ENCODE measurements at places on chromosomes 1 and 21.

- peak; percentile 81 for DNase-seq
Measured at GRCh38 chr1:35270836-35271235, 2.3 kb downstream of the ZMYM4 start.

- DNase-seq, result no peak
Measured at GRCh38 chr1:162166917-162167615, 97.6 kb downstream of the NOS1AP start.

DNA sequence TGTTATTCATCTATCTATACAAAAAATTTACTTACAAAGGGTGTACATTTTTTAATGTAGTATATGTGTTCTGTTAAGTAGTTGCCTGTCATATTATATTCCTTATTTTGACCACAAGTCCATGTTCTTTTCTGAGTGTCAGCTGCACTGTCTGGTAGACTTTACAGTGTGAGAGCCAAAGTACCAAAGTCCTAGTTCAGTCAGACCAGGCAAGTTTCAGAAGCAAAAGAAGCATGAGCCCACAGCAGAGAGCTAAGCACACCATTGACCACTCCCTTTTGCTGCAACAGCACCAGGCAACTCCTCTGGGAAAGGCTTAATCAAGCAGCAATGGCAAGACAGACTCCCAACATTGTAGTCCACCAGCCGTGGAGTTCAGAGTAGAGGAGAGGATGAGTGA is 631.9 kb upstream of the PKN2 start:
- no peak for DNase-seq

DNA sequence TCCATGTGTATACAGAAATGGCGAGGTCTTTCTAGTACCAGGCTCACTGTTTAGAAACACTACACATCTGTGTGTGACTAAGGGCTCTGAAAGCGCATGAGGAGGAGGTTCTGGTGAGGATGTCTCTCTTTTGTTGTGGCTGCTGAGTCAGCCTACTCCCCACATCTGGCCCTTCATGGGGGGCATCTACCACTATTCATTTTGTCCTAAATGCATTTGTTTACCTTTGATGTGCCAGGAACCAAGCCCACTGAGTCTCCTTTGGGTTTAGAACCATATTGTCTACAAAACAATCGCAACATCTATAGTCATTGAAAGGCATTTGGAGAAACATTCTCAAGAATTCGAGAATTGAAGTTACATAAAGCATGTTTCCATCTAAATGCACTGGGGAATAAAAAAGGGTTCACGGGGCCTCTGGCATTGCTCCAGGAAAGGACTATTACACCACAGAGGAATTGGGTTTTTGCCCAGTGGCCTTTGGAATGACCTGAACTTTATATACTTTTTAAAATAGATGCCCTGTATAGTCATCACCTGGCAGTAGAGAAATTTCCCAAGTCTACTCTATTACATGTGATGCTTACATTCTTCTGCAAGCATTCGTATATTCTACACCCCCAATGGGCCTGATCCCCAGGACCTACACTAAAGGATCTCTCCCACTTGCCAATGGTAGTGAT is 35.1 kb upstream of the ADORA3 start:
- no peak for DNase-seq

DNA sequence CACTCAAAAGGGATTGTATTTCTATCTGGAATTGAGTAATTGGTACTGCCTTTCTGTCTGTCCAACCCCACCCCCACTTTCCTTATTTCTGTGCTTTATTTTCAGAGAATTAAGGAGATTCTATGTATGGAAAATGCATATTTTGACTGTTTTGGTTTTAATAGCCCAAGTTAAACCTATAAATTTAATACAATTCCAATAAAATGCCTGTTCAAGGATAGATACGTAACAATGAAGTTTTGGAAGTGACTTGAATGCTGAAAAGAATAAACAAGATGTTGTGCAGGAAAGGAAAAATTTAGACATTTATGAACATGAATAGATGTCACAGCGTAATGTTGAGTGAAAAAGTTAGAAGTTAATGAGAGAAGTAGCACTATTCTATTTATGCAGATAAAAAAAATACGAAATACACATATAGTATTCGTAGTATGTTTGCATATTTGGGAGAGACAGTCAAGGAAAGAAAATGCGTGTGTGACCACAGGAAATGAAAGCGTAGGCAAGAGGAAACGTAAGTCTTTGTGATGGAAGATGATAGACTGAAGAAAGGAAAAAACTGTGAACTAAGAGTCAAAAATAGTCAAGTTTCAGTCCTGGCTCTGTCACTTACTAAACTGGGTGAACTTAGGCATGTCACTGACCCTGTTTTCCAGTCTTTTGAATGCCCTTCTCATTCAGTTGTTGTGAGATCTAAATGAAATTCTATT is 62.1 kb downstream of the MEF2D start:
- no peak for DNase-seq

DNA sequence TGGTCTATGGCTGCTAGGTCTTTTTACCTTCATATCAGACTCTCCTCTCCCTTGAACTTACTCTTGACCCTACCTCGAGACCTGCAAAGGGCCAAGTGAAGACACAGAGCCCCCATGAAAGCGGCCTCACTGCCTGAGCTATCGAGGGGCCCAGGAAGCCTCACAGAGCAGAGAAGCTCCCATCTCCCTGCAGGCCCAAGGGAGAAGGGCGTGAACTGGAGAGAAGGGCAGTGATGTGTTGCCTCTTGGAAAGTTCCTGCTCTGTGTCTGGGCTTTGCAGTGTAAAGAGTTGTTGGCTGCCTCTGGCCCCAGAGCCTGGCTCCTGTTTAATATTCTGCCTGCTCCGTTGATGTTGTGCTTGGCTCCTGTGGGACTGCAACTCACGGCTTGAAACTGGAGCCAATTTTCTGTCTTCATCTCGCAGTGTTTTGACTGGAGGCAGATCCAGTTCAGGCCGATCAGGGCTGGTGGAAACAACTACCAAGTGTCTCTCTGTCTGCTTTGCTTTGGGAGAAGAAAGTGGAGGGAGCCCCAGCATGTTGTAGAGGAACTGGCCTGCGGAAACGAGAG is 4.3 kb downstream of the SERTAD4 start:
- DNase-seq, result no peak

- DNase-seq, result no peak
Measured at GRCh38 chr1:110565565-110565964, 40.6 kb downstream of the KCNA2 start.

- DNase-seq, result no peak
Measured at GRCh38 chr1:2972011-2972878, 49.0 kb upstream of the ACTRT2 start.

- peak; percentile 41 for DNase-seq
Measured at GRCh38 chr1:109595531-109595930, 23.9 kb downstream of the GNAT2 start.

DNA sequence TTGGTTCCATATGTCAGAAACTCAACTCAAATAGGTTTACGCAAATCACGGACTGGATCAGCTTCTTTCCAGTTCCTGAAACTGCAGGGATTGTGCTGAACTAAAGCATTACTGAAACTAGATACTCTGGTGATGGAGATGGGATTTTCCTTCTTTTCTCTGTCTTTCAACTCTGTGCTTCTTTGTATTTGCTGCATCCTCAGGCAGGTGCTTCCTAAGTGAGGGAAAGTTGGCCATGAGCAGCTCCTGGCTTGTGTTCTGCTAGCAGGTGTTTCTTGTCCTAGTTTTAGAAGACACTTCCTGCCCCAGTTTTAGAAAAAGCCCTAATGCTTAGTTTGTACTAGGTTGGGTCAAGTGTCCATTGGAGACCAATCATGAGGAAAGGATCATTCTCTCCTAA is 86.7 kb upstream of the USP24 start:
- no peak for DNase-seq

GRCh38 chr1:55313903-55314302 is 98.7 kb upstream of the USP24 start:
- DNase-seq, result no peak

DNA sequence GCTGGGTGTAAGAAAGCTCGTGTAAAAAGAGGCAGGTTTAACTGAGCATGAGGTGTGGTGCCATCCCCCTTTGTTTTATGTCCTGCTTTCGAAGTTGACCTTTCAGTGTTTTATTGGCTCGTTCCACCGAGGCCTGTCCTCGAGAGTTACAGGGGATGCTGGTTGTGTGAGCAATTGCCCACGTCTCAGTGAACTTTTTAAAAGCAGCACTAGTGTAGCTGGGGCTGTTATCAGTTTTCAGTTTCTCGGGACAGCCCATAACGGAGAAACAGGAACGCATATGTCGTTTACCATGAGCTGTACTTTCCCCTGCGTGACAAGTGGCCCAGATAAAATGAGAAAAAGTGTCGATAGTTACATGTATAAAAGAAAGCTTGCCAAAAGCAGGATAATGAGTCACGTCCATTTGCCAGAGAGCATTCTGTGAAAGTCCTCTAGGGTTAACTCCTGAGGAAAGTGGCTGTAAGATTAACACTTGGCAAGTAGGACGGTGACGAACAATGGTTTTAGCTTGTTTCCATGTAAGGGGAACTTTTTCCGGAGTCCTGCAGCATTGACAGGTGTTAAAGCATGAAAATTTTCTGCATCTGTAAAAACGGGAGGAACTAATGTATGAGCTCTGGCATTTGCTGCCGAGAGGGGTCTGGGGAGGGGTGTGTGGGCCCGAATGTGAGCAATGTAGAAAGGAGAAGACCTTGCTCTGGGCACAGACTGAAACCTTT is 7.8 kb upstream of the LRRC47 start:
- DNase-seq, result no peak

- DNase-seq, result no peak
Measured at GRCh38 chr21:38821959-38822682, 16.4 kb downstream of the ETS2 start.

DNA sequence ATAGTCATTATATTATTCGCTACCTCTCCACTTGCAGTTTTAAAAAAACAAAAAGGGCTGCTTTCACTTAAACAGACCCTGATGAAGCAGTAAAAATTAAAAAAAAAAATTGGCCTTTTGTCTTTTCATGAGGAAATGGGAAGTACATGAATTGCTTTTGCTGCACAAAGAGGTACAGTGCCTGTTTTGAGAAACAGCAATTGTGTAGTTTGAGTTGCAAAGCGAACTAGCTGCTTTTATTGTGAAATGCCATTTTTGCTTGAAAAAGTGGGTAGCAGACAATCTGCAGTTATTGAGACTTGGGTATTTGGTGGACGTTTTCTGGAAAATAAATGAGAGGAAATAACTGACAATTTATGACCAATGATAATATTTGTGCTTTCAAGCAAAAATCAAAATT is 7.0 kb downstream of the DIP2A start:
- DNase-seq, result no peak

DNA sequence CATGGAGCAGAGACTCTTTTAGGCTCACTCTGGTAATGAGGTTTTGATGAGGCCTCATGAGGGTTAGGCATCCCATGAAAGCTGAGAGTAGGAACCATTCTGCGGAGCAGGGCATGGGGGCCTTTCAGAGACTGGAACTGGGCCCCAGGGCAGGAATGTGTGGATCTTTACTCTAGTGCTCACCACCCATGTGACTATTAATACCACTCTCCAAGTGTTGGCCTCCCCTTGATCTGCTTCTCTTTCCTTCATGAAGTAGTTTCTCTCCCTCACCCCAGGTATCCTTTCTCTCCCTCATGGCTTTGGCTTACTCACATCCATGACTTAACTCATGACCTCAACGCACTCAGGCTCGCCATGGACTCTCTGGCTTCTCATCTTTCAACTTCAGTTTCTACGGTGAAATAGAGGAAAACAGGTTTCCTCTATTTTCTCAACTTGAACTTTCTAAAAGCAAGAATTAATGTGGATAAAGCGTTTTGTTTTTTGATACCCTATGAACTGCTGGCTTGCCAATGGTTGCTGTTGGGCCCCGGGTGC is 50.5 kb upstream of the GADD45A start:
- DNase-seq, result no peak

GRCh38 chr1:69765951-69766350 is 198.2 kb downstream of the LRRC7 start:
- no peak for DNase-seq

DNA sequence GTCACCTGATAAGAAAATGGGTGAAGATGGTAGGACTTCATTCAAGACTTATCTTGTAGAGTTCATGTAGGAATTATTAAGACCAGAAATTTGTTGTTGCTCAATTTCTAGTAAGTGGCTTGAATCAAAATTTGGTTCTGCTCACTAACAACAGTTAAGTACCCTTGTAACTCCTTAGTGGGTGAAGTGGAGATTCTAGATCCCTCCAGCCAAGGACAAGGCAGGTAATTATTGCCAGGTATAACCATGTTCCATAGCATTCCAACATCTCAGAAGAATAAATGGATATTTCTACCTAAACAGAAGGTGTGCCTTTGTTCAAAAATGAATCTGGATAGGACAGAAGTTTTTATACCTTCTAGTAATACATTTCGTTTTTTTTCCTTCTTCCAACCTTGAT is 282.3 kb downstream of the DUSP10 start:
- no peak for DNase-seq

All from inflammatory macrophage treated with lipopolysaccharide for 1 hour (primary cell).